ENCODE measurements at places on chromosomes 16 and 17. TPM values are rescaled to one million over a fixed set of nuclear protein-coding genes. Genes with fewer than 3 reads are reported as not detected.
A peak's percentile ranks its signal among the peaks of the same experiment; 100 is the strongest.

- no peak for DNase-seq
Measured at GRCh38 chr17:56708220-56708558, 114.7 kb downstream of the NOG start.

GRCh38 chr16:13957197-13958078 is 37.5 kb downstream of the ERCC4 start:
- peak; percentile 49 for DNase-seq

DNA sequence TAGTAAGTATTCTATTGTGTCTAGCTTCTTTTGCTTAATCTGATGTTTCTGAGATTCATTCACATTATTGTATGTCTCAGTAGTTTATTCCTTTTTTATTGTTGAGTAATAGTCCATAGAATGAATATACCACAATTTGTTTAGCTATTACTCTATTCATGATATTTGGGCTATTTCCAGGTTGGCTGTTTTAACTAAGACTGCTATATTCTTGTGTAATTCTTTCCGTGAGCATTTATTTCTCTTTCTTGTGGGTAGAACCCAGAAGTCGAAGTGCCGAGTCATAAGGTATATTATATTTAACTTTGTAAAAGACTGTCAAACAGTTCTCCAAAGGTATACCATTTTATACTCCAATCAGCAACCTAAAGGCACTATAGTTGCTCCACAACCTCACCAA is 160.8 kb downstream of the ANKFN1 start:
- DNase-seq: no peak

- DNase-seq: no peak
Measured at GRCh38 chr16:180681-181564, 664 bp downstream of the HBQ1 start.

GRCh38 chr17:19900809-19901208 is 33.1 kb upstream of the ULK2 start:
- DNase-seq: no peak

DNA sequence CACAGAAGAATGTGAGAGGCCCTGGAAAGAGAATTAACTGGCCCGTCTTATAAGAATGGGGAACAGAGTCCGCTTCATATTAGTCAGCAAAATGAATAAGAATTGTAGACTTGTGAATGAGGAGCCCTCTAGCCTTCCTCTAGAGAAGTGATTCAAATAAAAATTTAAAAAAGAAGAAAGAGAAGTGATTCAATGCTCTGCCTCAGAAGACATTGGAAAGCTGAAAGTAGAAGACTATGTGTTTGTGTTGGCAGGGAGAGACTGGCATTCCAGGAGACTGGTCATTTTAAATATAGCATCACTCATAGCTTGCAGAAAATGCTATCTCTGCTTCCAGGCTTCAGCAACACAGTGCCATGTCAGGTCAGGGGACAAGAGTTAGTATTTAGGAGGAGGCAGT is 190.6 kb upstream of the HS3ST3A1 start:
- no peak for DNase-seq

DNA sequence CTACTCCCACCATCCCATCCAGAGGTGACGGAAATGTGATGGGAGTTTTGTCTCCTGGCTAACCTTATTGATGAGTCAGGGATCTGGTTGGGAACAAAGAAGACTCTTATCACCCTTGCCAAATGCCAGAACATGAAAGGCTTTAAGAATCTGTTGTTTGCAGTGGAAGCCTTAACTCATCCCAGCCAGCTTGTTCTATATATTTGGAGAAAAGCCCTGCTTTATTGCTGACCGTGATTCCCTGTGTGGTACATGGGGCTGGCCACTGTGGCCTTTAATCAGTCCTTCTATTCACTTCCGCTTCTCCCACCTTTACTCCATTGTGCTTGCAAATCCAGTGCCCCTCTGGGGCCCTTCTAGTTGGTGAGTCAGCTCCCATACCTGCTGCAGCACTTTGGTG is 156.6 kb downstream of the PHKB start:
- no peak for DNase-seq

DNA sequence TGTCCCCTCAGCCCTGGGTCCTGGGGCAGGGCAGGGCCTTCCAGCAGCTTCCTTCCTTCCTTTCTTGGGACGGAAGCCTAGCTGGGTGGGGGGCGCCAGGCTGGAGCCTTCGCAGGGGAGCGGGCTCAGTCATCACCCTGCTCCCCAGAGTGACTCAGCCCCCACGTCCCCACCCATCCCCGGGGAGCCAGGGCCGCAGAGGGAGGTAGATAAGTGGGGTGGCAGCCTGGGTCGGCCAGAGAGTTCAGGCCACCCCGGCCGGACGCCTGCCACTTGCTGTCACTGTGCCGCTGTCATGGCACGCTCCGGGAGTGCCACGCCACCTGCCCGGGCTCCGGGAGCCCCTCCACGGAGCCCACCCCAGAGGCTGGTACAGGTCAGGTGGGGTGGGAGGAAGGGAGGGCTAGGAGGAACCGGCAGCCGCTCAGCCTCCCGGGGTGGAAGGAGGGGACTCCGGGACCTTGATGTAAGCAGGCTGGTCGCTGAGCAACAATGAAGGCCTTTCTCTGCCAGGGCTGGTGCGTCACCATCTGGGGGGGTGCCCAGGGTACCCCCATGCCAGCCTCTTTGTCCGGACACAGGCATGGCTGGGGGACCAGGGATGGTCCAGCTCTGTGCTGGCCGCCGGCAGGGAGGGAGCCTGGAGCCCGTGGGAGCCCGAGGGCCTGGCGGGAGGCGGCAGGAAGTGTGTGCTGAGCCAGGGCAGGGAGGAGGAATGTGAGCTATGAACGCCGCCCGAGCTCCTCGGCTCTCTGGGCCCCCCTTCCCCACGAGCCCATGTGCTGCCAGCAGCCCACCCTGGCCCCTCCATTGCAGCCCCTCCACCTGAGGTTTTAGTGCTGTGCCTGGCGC is 6.6 kb downstream of the NHERF2 start:
- peak; percentile 93 for DNase-seq

DNA sequence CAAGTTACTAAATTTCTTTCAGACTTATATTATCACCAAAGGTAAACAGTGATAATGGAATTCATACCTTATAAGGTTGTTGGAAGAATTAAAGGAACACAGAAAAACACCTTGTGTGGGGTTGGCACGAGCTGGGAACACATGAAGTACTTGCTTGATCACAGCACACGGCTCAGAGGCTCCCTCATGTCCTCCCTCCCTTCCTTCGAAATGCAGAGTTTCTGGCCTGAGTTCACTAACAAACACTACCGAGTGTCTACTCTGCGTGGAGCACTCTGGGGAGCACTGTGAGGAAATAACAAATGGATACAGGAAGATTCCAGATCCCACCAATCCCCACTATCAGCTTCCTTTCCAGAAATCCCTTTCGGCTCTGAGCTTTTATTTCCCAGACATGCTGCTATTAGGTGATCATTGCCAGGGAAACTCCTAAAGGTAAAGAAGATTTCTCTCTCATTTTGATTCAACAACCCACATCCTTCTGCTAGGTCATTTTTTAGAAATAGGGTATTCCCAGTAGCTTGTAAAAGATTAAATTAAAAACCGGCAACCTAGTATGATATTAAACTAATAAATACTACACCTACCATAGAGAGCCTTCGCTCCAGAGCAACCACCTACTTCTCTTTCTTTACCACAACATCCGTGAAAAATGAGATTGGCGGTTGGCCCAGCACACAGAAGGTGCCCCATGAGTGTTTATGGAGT is 6.1 kb upstream of the HNF1B start:
- DNase-seq: no peak

- DNase-seq: no peak
Measured at GRCh38 chr17:48459070-48459844, 29.2 kb upstream of the SKAP1 start.

GRCh38 chr17:376936-377863 is 24.6 kb upstream of the RPH3AL start:
- no peak for DNase-seq

Gene LGALS9
- total RNA-seq: 13.4 TPM

Gene GSDMA
- not detected for total RNA-seq

Gene OTOP3
- not detected for total RNA-seq

Gene SPATA2L
- 19.0 TPM for total RNA-seq

Gene MEIOB
- not detected for total RNA-seq

Gene RAPGEFL1
- 92.9 TPM for total RNA-seq

Gene HAPSTR1
- total RNA-seq: 92.9 TPM

Gene SEC14L5
- total RNA-seq: 59.7 TPM

Gene BAIAP2
- 215 TPM for total RNA-seq

Gene KRTAP9-2
- not detected for total RNA-seq

All from dorsolateral prefrontal cortex (tissue), 122 donors.